ENCODE measurements at places on chromosomes 12 and 14.

GRCh38 chr14:88166616-88167015 lies 156.5 kb downstream of the KCNK10 start:
- no peak for DNase-seq

- peak; percentile 14 for DNase-seq
Observed at GRCh38 chr12:15268927-15269552, 47.8 kb upstream of the RERG start.

DNA sequence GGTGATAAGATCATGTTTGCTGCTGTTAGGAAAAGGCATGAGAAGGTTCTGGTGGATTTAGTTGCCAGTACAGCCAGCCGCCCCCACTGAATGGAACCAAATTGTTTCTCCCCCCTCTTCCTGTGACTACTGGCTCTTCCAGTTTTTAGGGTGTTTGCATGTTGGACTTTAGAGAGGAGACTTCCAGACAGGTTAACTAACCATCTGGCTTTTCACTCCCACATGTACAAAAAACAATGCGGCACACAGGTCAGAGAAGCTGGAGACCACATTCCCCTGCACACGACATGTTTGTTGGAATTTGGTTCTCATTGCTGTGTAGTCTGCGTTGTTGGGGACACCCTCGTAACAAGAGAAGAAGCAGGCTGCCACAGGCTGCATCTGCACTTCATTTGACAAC lies 103.9 kb upstream of the TMEM132C start:
- DNase-seq = no peak

DNA sequence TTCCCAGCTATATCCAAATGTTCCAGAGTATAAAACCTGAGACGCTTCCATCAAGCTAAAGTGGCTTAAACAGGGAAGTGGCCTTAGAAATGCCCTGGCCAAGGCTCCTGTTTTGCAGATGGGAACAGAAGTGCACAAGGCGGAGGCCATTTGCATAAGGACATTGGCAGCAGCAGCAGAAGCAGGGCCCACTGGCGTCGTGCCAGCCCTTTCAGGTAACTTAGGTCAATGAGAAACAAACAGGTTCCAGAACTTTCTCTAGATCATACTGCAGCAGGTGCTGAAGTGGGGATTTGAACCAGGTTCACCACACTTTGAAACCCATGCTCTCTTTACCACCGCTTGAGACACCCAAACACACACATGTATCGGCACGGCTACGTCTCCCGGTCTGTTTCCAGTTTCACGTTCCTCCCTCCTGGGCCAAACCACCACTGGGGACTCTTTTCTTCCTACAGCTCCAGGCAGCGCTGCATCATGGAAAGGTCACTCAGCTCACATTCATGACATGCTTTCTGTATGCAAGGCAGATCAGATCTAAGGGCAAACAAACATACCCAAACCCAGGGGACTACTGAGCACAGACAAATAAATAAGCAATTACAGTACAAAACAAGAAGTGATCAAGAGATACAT lies 46.0 kb upstream of the PLEKHG6 start:
- DNase-seq = no peak

- DNase-seq = no peak
Observed at GRCh38 chr14:67172056-67172455, 17.2 kb upstream of the GARIN2 start.
